Liver (tissue), 10 donors: ENCODE measurements at places on chromosomes 13 and 19. TPM values are rescaled to one million over a fixed set of nuclear protein-coding genes. Genes with fewer than 3 reads are reported as not detected.

The SIGLEC8 gene
- total RNA-seq, result 2.3 TPM

The ZNF616 gene
- 4.1 TPM for total RNA-seq

The MAST1 gene
- total RNA-seq, result 0.08 TPM

DNA sequence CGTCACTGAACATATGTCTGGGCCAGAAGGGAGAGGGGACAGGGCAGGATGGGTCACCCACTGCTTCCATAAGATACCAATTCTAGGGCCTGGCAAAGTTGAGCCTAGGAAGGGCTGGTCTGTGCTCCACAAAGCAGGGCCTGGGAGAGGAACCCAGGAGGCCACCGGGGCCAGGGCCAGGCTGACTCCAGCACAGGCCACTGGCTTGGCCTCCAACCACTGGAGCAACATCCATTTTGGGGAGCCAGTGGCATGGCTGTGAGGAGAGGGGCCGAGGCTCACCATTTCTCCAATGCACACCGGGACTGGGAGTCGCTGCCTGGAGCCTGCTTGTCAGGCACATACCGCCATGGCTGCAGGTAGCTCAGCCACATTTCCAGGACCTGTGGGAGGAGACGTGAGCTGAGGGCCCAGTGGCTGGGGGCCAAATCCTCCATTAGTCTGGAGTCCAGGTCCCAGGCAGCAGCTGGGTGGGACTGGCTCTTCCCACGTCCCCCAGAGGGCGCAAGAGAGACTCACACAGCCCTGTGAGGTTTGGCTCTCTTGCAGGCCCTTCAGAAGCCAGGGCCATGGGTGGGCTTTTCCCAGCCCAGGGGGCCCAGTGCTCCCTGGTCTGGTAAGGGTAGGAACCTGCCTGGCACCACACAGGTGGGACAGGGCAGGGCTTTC is 27.7 kb downstream of the TUBA3C start:
- DNase-seq, result no peak
- no peaks in the 10 kb centered on the region for H3K36me3 ChIP-seq
- H3K27ac ChIP-seq, result no peak overlapping the region
- H3K4me3 ChIP-seq, result no peak overlapping the region
- no peaks in the 10 kb centered on the region for H3K27me3 ChIP-seq

DNA sequence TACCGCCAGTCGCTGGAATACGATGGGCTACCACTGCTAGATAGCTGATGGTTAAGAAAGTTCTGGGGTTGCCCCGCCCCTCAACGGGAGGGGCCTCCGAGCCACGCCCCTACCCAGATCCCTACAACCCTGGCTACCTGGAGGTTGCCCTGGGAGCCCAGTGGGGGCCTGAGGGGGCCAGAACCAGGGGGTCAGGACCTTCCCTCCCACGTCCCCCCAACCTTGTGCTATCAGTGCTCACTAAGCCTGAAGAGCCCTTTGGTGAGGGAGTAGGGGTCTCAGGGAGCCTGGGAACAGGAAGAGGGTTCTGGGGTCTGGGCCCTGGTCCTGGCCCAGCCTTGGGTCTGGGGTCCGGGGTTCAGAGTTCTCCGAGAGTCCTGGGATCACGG is 8.9 kb downstream of the OCEL1 start:
- H3K4me3 ChIP-seq, result peak overlapping the region; percentile 23
- H3K36me3 ChIP-seq, result peaks cover 27% of the 10 kb centered on the region
- peak overlapping the region; percentile 46 for H3K27ac ChIP-seq
- DNase-seq, result peak; percentile 79
- peaks cover 15% of the 10 kb centered on the region for H3K4me1 ChIP-seq

DNA sequence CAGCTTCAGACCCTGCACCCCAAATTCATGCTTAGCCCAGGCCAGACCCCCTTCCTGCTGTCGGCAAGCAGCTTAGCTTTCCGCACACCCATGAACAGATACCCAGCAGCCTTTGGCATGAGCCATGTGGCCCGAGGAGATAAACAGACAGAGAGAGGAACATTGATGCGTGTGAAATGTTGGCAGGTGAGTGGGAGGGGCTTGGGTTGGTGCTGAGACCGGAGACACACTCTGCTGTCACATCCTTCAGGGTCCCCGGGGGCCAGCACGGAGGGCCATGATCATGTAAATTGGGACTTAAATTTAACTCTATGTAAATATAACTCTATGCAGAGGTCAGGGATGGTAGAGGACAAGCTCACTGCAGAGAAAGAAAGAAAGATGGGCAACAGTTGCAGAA is 1.5 kb downstream of the CD22 start:
- no peak overlapping the region for H3K4me3 ChIP-seq
- H3K4me1 ChIP-seq, result no peaks in the 10 kb centered on the region

- no peaks in the 10 kb centered on the region for H3K36me3 ChIP-seq
- no peak overlapping the region for H3K27ac ChIP-seq
- no peak overlapping the region for H3K4me3 ChIP-seq
- H3K4me1 ChIP-seq, result no peaks in the 10 kb centered on the region
Measured at GRCh38 chr13:37198629-37199028, 93.2 kb upstream of the CSNK1A1L start.

DNA sequence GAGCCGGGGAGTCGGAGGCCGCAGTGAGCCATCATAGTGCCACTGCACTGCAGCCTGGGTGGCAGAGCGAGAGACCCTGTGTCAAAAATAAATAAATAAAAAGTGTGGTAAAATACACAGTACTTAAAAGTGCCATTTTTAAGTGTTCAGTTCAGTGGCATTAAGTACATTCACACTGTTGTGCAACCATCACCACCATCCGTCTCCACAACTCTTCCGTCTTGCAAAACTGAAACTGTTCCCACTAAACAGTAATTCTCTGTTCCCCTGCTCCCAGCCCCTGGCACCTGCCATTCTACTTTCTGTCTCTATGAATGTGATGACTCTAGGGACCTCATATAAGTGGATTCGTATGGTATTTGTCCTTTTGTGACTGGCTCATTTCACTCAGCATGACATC is 13.3 kb downstream of the SLC25A42 start:
- H3K4me1 ChIP-seq, result peaks cover 6% of the 10 kb centered on the region
- no peak overlapping the region for H3K4me3 ChIP-seq
- peak overlapping the region; percentile 51 for H3K27ac ChIP-seq
- no peak for DNase-seq
- no peaks in the 10 kb centered on the region for H3K27me3 ChIP-seq
